Thymus (tissue), 14 donors: ENCODE measurements at places on chromosomes 11 and 22. TPM values are rescaled to one million over a fixed set of nuclear protein-coding genes. Genes with fewer than 3 reads are reported as not detected.

DNA sequence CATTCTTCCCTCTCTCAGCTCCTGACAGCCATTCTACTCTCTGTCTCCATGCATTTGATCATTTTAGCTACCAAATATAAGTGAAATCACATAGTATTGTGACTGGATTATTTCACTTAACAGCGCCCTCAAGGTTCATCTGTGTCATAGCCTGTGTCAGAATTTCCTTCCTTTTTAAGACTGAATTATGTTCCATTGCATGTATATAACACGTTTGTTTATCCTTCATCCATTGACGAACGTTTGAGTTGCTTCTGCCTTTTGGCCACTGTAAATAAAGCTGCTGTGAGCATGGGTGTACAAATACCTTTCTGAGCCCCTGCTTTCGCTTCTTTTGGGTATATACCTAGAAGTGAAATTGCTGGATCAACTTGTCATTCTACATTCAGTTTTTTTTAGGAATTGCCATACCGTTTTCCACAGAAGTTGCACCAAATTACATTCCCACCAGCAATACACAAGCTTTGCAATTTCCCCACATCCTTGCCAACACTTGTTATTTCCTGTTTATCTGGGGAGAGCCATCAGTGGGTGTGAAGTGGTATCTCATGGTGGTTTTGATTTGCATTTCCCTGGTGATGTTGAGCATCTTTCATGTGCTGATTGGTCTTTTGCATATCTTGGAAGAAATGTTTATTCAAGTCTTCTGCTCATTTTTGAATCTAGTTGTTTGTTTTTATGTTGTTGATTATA, 17.5 kb downstream of the GLB1L2 start:
- no peak for DNase-seq
- H3K27me3 ChIP-seq, result no peaks in the 10 kb centered on the region
- no peak overlapping the region for H3K27ac ChIP-seq
- H3K36me3 ChIP-seq, result no peaks in the 10 kb centered on the region

The RAB38 gene
- 9.9 TPM for total RNA-seq

The MS4A14 gene
- total RNA-seq, result 0.42 TPM

The KCNQ1OT1 gene
- 0.42 TPM for total RNA-seq

GRCh38 chr11:8988329-8989234, 15.2 kb downstream of the NRIP3 start:
- no peaks in the 10 kb centered on the region for H3K27me3 ChIP-seq
- no peaks in the 10 kb centered on the region for H3K36me3 ChIP-seq
- no peak overlapping the region for H3K4me3 ChIP-seq

GRCh38 chr11:121418625-121419114, 33.4 kb upstream of the SORL1 start:
- H3K36me3 ChIP-seq, result no peaks in the 10 kb centered on the region
- no peaks in the 10 kb centered on the region for H3K27me3 ChIP-seq
- no peak for DNase-seq
- H3K4me1 ChIP-seq, result peaks cover 4% of the 10 kb centered on the region
- H3K27ac ChIP-seq, result no peak overlapping the region
- no peak overlapping the region for H3K4me3 ChIP-seq

The LIF gene
- total RNA-seq, result 0.90 TPM

GRCh38 chr11:109135627-109136026, 286.4 kb upstream of the C11orf87 start:
- no peaks in the 10 kb centered on the region for H3K36me3 ChIP-seq
- no peak overlapping the region for H3K4me3 ChIP-seq
- H3K27me3 ChIP-seq, result no peaks in the 10 kb centered on the region

- no peaks in the 10 kb centered on the region for H3K27me3 ChIP-seq
- H3K4me3 ChIP-seq, result no peak overlapping the region
- no peak for DNase-seq
These were observed 96.6 kb upstream of the POU2AF2 start for GRCh38 chr11:111148953-111149352.

DNA sequence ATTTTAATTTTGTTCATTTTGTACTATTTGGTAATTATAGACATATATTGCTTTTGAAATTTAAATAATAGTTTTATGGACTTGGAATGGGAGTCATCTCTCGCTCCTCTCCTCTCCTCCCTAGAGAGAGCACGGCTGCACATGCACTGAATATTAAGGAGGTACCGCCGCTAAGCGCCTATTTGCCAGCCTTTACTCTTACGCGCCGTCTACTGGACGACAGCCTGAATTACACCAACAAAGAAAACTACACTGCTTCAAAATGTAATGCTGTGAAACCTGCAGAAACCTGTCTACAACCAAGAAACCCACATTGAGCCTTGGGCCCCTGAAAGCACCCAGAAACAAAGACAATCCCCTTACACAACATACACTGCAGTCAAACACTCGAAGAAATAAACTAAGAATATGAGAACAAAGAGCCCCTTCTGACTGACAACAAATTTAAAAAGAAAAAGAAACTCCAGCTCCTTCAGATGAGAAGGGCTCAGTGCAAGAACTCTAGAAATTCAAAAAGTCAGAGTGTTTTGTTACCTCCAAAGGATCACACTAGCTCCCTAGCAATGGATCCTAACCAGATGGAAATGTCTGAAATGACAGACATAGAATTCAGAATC, 737.2 kb downstream of the LRRC4C start:
- no peaks in the 10 kb centered on the region for H3K27me3 ChIP-seq
- no peak overlapping the region for H3K4me3 ChIP-seq
- no peak overlapping the region for H3K27ac ChIP-seq
- no peaks in the 10 kb centered on the region for H3K36me3 ChIP-seq
- DNase-seq, result no peak

- no peaks in the 10 kb centered on the region for H3K4me1 ChIP-seq
- H3K27ac ChIP-seq, result no peak overlapping the region
- no peaks in the 10 kb centered on the region for H3K27me3 ChIP-seq
- peaks cover 23% of the 10 kb centered on the region for H3K36me3 ChIP-seq
- DNase-seq, result no peak
These were observed 53.9 kb downstream of the USP47 start for GRCh38 chr11:11895672-11896071.

The HTR3A gene
- 0.52 TPM for total RNA-seq

The TBX10 gene
- total RNA-seq, result 0.05 TPM

The NRGN gene
- total RNA-seq, result 0.52 TPM

The FREY1 gene
- 0.52 TPM for total RNA-seq

The SLC35E4 gene
- 0.57 TPM for total RNA-seq

The FAM181B gene
- 0.24 TPM for total RNA-seq

The SLC17A6 gene
- total RNA-seq, result under 0.01 TPM

DNA sequence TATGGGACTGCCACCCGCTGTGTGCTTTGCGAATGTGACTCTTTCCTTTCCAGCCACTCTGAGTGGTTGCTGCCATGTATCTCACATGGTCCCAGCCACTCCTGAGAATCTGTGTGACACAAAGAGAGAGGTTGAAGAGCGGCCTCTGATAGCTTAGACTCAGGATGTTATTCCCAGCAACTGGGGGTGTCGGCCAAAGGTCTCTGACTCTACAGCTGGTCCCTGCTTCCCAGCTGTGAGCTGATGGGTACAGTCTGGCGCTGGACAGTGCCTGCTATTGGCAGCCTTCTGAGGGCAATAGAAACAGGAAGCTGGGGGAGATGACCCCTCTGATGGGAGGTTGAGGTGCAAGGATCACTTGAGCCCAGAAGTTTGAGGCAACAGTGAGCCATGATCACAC, 105.1 kb downstream of the RRAS2 start:
- no peak for DNase-seq
- H3K27ac ChIP-seq, result no peak overlapping the region
- no peak overlapping the region for H3K4me3 ChIP-seq
- H3K27me3 ChIP-seq, result no peaks in the 10 kb centered on the region

- no peak overlapping the region for H3K4me3 ChIP-seq
- no peaks in the 10 kb centered on the region for H3K36me3 ChIP-seq
- no peaks in the 10 kb centered on the region for H3K27me3 ChIP-seq
These were observed 63.8 kb downstream of the IMMP1L start for GRCh38 chr11:31445621-31446020.

The SLC6A5 gene
- 0.05 TPM for total RNA-seq

The NLRP14 gene
- total RNA-seq, result 0.94 TPM

DNA sequence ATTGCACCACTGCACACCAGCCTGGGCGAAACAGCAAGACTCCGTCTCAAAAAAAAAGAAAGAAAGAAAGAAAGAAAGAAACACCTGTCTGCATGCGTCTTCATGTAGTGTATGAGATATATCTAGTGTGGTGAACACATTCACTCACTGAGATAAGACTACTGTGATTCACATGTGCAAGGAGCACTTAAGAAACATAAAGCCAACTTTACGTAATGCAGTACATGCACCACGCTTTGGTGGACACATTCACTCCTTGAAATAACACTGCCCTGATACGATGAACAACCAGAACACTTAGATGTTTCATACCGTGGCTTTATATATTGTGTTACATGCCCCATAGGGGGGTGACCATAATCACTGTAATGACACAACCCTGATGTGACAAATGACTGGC, 96.0 kb downstream of the MICAL3 start:
- no peak overlapping the region for H3K4me3 ChIP-seq
- H3K36me3 ChIP-seq, result no peaks in the 10 kb centered on the region
- no peak overlapping the region for H3K27ac ChIP-seq
- H3K4me1 ChIP-seq, result peaks cover 2% of the 10 kb centered on the region
- no peak for DNase-seq
- H3K27me3 ChIP-seq, result no peaks in the 10 kb centered on the region

The MMP8 gene
- total RNA-seq, result 2.0 TPM

The RAG1 gene
- total RNA-seq, result 1,091 TPM

DNA sequence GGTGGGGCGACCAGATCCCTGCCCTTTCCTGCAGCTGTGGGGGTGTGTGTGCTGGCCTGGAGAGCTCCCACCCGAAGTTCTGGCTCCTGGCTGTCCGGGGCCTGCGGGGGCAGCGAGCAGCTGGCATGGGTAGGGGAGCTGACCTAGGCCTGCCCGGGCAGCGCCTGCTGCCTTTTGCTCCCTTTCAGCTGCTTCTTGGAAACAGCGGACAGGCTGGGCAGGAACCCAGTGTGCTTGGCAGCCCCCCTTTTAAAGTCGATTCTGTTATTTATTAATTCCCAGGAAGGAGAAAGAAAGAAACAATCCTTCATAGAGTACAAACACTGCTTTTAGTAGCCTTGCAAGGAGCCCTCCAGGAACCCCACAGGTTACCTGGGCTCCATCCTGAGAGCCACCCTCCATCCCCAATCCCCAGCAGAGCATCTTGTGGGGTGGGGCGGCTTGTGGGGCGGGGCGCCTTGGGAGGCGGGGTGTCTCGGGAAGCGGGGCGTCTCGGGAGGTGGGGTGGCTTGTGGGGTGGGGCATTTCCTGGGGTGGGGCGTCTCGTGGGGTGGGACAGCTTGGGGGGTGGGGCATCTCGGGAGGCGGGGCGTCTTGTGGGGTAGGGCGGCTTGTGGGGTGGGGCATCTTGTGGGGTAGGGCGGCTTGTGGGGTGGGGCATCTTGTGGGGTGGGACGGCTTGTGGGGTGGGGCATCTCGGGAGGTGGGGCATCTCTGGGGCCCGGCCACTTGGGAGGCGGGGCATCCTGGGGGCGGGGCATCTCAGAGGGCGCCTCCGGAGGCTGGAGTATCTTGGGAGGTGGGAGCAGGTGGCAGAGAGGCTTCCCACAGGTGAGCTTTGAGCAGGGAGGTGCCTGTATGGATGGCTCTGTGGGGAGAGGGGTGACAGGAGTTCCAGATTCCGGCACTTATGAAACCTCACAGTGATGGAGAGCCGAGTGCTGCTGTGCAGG, 7.0 kb downstream of the CD81 start:
- H3K36me3 ChIP-seq, result peaks cover 20% of the 10 kb centered on the region
- peak overlapping the region; percentile 88 for H3K27ac ChIP-seq
- H3K4me1 ChIP-seq, result peaks cover 91% of the 10 kb centered on the region
- H3K27me3 ChIP-seq, result no peaks in the 10 kb centered on the region
- no peak for DNase-seq
- no peak overlapping the region for H3K4me3 ChIP-seq

DNA sequence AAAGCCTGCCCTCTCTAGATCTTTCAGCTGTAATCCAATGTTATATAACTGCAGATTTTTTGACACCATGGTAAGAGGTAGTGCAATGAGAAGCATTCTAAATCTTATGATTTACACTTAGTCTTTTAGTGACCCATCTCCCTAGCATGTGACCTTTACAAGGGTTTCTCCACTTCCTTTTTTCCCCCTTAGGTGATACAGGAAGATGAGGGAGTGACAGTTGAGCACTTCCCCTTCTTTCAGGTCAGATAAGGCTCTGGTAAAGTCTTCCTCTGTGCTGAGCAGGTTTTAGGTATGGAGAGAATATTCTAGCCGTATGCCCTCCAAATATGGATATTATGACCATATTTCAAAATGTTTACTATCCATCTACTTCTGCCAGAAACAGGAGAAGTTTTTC, 753.6 kb downstream of the JRKL start:
- DNase-seq, result no peak
- H3K4me3 ChIP-seq, result no peak overlapping the region
- no peak overlapping the region for H3K27ac ChIP-seq
- H3K4me1 ChIP-seq, result no peaks in the 10 kb centered on the region

DNA sequence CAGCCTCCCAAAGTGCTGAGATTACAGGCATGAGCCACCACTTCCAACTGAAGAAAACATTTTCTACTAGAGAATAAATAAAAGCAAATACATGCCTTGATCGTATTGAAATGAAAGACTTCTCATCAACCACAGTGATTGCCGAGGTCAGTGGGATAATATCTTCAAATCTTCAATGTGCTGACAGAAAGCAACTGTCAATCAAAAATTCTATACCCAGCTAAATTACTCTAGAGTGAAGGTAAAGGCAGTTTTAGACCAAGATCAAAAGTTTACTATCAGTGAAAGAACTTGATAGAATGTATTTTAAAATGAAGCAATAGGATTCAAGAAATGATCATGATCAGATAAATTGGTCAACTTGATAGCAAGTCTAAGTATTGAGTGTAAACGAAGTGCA, 130.6 kb downstream of the BRD1 start:
- H3K36me3 ChIP-seq, result no peaks in the 10 kb centered on the region
- H3K4me1 ChIP-seq, result no peaks in the 10 kb centered on the region
- no peak overlapping the region for H3K4me3 ChIP-seq

GRCh38 chr11:78138694-78139421, 568 bp downstream of the ALG8 start:
- peaks cover 15% of the 10 kb centered on the region for H3K4me1 ChIP-seq
- peak overlapping the region; percentile 70 for H3K4me3 ChIP-seq
- peaks cover under 1% of the 10 kb centered on the region for H3K36me3 ChIP-seq
- H3K27me3 ChIP-seq, result no peaks in the 10 kb centered on the region
- peak overlapping the region; percentile 85 for H3K27ac ChIP-seq

The KCNK4 gene
- not detected for total RNA-seq

GRCh38 chr22:22687638-22688500, 43.5 kb downstream of the GGTLC2 start:
- H3K27ac ChIP-seq, result no peak overlapping the region
- DNase-seq, result no peak
- no peaks in the 10 kb centered on the region for H3K36me3 ChIP-seq
- H3K27me3 ChIP-seq, result no peaks in the 10 kb centered on the region
- no peak overlapping the region for H3K4me3 ChIP-seq

The FERMT3 gene
- 74.5 TPM for total RNA-seq

- H3K36me3 ChIP-seq, result no peaks in the 10 kb centered on the region
- no peaks in the 10 kb centered on the region for H3K4me1 ChIP-seq
- no peak overlapping the region for H3K27ac ChIP-seq
- H3K27me3 ChIP-seq, result no peaks in the 10 kb centered on the region
- H3K4me3 ChIP-seq, result no peak overlapping the region
- no peak for DNase-seq
These were observed 426.1 kb upstream of the CADM1 start for GRCh38 chr11:115930291-115930690.

GRCh38 chr11:3914805-3915204, 59.3 kb downstream of the STIM1 start:
- DNase-seq, result no peak
- no peaks in the 10 kb centered on the region for H3K27me3 ChIP-seq
- peaks cover 26% of the 10 kb centered on the region for H3K4me1 ChIP-seq
- no peak overlapping the region for H3K4me3 ChIP-seq

- no peaks in the 10 kb centered on the region for H3K4me1 ChIP-seq
- no peaks in the 10 kb centered on the region for H3K27me3 ChIP-seq
These were observed 70.7 kb upstream of the THY1 start for GRCh38 chr11:119493712-119494111.
